Urinary bladder (tissue), 4 donors: ENCODE measurements at places on chromosomes 2 and 18. TPM values are rescaled to one million over a fixed set of nuclear protein-coding genes. Genes with fewer than 3 reads are reported as not detected.

Gene ALK
- 0.29 TPM for polyA plus RNA-seq

Gene FSHR
- not detected for polyA plus RNA-seq

Gene RAD51AP2
- not detected for polyA plus RNA-seq

Gene CD28
- 0.33 TPM for polyA plus RNA-seq

Gene GAL3ST2
- polyA plus RNA-seq, result not detected

Gene ANKRD62
- not detected for polyA plus RNA-seq

Gene KIF1A
- polyA plus RNA-seq, result 1.2 TPM

Gene SRD5A2
- 2.4 TPM for polyA plus RNA-seq

Gene ADD2
- 0.33 TPM for polyA plus RNA-seq

Gene IL1RN
- 4.9 TPM for polyA plus RNA-seq

Gene TNFAIP6
- 1.7 TPM for polyA plus RNA-seq

Gene UGT1A3
- 0.14 TPM for polyA plus RNA-seq

Gene TRMT61B
- polyA plus RNA-seq, result 15.0 TPM

Gene LIMS3
- 1.1 TPM for polyA plus RNA-seq

Gene POMC
- polyA plus RNA-seq, result 4.1 TPM

Gene DSG1
- not detected for polyA plus RNA-seq

Gene STARD6
- not detected for polyA plus RNA-seq

Gene CYP26B1
- polyA plus RNA-seq, result 6.1 TPM

Gene HOXD4
- 2.0 TPM for polyA plus RNA-seq

Gene GCG
- polyA plus RNA-seq, result not detected

Gene ST8SIA5
- 0.19 TPM for polyA plus RNA-seq

Gene VWA3B
- 0.11 TPM for polyA plus RNA-seq

Gene MYO5B
- 2.7 TPM for polyA plus RNA-seq

Gene ARHGAP15
- 3.9 TPM for polyA plus RNA-seq

Gene PTPN18
- 42.4 TPM for polyA plus RNA-seq

Gene HEATR5B
- 8.3 TPM for polyA plus RNA-seq

Gene CASP8
- 9.3 TPM for polyA plus RNA-seq

Gene LINC00305
- not detected for polyA plus RNA-seq

Gene NPAS2
- polyA plus RNA-seq, result 35.0 TPM

Gene RTP5
- 0.06 TPM for polyA plus RNA-seq
